ENCODE measurements at places on chromosomes 5 and 9.

DNA sequence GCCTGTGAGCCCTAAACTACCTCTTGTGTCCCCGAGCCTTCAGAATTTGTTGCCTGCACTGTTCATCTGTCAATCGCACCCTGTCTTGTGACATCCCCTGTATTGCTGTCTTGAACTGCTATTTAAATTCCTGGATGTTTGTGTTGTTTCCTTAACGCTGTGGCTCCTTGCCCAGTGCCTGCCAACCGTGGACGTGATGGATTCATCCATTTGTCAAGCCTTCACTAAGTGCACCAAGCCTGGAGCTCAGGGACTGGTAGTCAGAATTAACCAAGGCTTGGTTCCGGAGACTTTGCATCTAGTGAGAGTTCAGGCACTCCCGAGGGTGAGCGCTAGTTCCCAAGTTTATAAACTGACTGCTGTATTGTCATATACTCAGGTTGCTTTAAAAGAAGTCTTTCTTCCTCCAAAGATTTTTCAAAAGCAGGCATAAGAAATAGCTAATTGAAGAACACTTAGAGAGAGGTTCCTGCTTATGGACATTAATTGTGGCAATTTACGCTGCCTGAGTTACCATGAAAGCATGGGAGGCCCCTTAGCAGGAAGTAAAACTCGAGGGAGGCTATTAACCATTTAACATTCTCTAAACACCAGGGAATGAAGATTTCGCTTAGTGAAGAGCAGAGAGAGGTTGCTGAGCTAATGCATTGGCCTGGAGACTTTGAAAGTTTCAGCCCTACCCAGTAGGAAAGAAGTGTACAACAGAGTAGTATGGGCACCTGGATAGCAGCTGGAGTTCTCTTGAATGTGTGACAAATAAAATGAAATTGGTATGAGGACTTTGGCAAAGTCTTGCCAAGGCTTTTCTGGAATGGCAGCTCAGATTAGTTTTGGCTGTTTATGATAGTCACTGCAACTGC is 29.0 kb downstream of the RGS3 start:
- DNase-seq = peak; percentile 68

- peak; percentile 84 for DNase-seq
Measured at GRCh38 chr9:113463418-113464285, at the start of gene RGS3. RGS3 (plus strand) TSS chr9:113463727; CDS start chr9:113463803, 76 bp downstream.

DNA sequence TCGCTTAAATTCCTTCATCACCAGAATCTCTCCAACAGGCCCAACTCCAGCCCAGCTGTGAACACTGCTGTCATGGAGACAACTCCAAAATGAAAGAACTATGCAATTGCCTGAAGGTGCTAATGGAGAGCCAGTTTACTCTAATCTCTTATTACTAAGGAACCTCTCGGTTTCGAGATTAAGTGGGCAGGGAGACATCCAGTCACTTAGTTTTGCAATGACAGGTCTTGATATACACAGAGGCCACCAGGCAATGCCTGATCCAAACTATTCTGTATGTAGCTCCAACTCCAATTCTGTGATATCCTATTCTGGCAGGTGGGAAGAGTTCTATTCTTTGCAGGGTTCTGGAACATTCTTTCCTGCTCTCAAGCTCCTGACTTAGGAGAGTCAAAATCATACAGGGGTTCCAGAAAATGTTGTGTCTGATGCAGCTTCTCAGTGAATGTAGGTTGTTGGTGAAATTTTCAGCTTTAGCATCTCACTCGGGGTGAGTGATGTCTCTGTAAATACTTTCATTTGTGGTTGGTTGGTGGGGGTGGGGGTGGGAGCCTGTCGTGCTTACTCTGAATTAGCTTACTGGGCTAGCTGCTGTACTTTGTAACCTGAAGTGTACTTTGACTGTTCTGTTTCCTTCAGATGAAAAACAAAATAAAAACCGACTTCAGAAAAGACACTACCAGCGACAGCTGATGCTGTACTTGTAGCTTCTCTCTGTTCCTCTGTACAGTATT is 170.9 kb downstream of the PALM2AKAP2 start:
- no peak for DNase-seq

DNA sequence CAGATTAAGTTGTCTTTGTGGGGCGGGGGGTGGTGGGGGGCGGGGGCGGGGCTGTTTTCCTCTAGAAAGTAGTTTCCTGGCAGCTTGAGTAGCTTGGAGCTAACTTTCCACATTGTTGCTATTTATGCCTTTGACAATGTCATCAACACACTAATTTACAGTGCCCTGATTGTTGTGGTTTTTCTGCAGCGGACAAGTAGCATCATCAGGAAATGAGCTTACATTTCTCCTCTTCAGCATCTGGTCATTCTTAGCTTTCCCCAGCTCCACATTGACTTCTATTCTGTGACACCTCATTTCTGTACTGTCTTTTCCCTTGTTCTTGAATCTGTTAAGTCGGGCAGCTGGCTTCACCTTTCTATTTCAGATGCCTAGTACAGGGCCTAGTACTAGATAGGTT is 112.3 kb upstream of the RAD23B start:
- DNase-seq = no peak

GRCh38 chr5:19975795-19976194 is 12.2 kb downstream of the CDH18 start:
- DNase-seq = no peak

DNA sequence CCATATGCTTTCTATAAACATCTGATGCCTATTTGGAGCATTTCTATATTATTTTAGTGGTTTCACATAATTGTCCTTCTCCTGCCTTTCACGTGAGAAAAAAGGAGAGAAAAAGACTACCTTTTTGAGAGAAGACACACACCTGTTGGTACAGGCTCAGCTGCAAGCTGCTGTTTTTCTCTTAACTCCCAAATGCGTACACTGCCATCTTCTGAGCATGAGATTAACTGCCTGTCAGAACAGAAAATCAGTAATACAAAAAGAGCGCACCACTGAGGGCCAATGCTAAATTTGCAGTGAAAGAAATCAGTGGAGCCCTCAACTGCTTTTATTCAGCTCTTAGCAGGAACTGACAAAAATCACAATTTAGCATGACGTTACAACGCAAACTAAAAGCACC is 54.9 kb downstream of the WDR41 start:
- DNase-seq = peak; percentile 45

DNA sequence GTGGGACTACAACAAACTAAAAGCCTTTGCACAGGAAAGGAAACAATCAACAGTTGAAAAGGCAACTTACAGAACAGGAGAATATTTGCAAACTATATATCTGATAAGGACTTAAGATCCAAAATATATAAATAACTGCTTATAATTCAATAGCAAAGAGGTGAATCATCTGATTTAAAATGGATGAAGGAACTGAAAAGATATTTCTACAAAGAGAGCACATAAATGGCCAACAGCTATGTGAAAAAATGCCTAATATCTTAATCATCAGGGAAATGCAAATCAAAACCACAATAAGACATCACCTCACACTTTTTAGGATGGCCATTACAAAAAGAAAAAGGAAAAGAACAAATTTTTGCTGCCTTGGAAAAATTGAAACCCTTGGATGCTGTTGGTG is 100.4 kb downstream of the LURAP1L start:
- no peak for DNase-seq

DNA sequence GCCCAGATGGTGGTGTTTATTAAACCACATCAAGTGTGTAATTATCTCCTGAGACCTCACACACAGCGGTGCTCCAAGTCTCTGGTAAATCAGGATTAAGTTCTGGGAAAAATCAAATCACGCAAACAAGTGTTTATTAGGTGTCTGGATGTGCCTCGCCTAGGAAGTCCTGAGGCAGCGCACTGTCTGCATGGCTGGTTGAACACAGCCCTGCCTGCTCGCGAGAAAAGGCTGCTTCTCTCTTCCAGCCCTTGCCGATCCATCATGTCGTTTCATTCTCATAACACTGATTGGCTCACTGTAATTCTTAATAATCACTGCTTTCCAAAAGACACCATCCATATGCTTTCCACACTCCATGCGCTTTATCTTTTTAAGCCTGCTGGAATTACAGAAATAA is 229.6 kb upstream of the DAP start:
- no peak for DNase-seq

DNA sequence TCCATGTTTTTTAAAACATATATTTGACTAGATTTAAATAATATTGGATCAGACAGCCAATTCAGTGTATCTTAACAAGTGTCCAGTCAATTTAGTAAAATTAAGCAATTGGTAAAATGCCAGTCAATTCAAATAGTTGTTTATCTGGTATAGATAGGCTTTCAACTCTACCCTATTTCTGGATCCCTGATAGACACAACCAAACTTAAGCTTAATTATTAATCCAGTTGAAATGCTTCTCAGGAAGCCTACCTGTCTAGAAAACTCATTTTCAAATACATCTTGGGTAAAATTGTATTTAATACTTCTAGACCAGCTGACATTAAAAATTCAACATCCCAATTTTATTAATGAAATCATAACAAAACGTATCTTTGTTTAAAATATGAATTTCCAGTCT is 710.8 kb upstream of the GRAMD2B start:
- no peak for DNase-seq

- DNase-seq = no peak
Measured at GRCh38 chr5:109707531-109707930, 17.8 kb downstream of the MAN2A1 start.

DNA sequence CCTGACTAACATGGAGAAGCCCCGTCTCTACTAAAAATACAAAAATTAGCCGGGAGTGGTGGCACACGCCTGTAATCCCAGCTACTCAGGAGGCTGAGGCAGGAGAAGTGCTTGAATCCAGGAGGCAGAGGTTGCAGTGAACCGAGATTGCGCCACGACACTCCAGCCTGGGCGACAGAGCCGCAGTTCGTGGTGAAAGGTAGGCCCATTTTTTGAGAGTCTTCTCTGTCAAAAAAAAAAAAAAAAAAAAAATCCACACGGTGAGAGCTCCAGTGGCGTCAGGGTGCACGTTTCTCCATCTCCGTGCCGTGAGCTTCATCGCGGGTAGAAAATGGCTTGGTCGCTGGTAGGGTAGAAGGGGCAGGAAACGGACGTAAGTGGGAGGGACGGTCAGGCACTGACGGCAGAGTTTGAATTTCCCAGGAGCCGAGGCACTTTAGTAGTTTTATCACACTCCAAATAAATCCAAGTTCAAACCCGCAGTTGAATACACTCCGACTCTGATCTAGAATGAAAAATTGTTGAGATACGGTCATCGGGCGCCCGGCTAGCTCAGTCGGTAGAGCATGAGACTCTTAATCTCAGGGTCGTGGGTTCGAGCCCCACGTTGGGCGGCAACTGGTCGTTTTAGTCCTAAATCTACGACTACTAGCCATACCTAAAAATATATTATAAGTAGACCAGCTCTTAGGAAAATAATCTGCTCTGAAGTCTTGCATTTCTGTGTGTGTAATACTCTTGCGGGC is 2.4 kb upstream of the TRIM7 start:
- peak; percentile 89 for DNase-seq

GRCh38 chr9:34986540-34987047 is 3.0 kb upstream of the DNAJB5 start:
- DNase-seq = peak; percentile 80

GRCh38 chr9:36021968-36022367 is 14.7 kb upstream of the RECK start:
- DNase-seq = no peak

GRCh38 chr5:6485441-6485840 is 36.8 kb downstream of the UBE2QL1 start:
- DNase-seq = no peak

DNA sequence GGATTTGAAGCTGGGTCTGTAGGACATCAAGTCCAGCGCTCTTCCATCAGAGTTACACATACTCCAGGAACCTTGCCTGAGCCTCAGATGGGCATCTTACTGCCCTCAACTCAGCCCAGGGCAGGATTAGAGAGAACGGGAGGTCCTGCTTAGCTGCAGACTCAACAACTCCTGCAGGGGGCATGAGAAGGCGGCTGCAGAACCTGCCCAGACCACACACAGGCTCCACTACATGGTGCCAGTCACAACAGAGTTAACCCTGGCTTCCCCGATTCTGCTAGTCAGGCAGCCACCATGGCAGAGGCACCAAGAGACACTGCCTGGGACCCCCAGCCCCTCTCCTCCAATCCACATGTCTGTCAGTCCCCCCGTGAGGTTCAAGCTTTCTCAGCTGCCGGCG is 23.9 kb upstream of the CPLX2 start:
- DNase-seq = no peak

- peak; percentile 98 for DNase-seq
Measured at GRCh38 chr5:34915139-34915855, at the start of the genes BRIX1 and RAD1. BRIX1 (plus strand) TSS chr5:34915711; CDS start chr5:34915739, 28 bp downstream. RAD1 (minus strand) TSS chr5:34915504; CDS start chr5:34914892, 612 bp downstream.

DNA sequence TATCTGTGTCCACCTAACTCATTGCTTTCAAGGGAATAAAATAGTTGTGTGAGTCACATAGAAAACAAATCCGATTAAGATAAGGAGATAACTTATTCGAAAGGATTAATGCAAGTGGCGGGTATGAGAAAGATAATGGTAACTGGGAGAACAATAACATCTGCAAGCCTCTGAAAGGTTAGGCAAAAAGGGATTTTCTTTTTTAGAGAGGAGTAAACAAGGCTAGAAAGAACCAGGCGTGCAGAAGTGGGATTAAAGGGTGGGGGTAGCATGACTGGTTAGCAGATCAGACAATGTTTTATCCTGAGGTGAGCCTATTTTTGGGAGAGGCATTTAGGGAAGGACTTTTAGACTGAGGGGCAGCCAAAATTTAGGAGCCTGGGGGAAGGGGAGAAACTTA is 34.7 kb upstream of the JMY start:
- no peak for DNase-seq

DNA sequence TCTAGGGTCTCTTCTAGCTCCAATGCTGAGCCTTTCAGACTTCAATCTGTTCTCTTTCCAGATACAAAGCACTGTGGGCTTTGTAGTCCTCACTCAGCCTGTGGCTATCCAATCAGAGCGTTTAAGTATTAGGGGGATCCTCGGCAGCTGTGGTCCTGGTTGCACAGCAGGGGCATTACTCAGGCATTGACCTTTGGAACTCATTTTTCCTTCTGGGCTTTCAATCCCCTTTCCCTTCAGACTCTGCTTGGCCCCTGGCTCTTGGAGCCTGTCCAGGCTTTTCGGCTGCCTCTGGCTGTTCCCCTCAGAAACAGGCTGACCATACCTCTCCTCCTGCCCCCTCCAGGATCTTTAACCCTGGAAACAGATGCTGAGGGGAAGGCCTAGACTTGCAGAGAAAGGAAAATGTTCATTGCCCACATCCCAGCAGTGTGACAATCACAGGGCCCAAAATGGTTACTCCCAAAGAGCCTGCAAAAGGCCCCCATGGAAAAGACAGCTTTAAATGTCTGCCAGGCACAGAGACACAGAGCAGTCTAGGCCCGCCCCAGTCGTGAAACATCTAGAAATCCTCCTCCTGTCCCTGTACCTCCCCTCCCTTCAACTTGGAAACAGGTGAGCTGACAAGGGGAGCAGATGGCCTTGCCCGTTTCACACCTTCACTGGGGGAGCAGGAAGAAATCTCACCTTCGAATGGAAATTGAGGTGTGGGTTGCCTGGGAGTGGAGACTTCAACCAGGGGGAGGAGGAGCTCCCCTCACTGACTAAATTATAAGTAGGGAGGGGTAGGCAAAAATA is 13.7 kb downstream of the C1QTNF2 start:
- DNase-seq = no peak

DNA sequence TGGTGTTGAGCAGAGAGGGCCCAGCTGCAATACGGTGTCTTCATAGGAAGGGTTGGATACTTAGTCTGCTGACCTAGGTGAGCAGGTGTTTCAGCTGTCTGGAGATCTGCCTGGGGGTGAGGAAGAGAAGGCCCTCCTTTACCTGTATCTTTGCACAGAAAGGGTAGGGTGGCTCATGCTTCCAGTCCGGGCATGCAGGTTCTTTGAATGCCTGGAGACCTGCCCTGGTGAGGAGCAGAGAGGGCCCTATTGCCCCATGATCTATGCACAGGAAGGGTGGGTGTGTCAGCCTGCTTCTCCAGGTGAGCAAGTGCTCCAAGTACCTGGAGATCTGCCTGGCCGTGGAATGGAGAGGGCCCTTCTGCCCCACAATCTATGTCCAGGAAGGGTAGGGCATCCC is 63.0 kb downstream of the FER start:
- DNase-seq = no peak

- peak; percentile 92 for DNase-seq
Measured at GRCh38 chr9:135156525-135157510, 69.3 kb downstream of the OLFM1 start.
